ENCODE measurements at places on chromosomes 11 and 22.

DNA sequence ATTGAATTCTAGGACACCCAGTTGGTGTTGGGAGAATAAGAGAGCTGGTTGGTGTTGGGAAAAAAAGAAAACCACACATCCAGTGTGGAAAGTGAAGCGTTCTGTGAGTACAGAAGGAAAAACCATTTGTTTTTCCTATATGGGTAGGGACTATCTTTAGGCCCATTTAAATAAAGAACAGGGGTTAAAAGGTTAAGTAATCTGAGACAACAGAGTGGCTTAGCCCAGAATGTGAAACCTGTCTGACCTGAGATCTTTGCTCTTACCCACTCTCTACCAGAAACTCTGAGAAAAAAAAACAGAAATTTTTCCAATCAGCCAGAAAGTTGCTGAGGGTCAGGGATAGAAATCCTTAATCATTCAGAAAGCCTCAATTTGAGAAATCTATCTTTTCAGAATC is 59.8 kb upstream of the LRRC55 start:
- no peak for DNase-seq

DNA sequence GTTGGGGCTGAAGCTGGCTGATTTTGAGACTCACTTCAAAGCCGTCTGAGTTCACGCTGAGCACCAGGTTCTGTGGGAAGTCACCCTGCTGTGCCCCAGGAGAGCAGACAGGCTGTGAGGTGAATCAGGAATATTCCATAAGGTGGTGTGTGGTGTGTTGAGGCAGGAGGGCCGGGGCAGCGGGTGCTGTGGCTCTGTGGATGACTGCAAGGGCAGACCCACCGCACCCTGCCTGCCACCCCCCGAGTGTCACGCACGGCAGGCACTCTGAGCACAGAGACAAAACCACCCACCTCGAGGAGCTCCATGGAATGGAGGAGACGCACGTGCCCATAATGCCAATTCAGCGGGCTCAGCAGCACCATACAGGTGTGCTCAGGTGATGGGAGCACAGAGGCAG is 147.8 kb downstream of the PKNOX2 start:
- DNase-seq: no peak

DNA sequence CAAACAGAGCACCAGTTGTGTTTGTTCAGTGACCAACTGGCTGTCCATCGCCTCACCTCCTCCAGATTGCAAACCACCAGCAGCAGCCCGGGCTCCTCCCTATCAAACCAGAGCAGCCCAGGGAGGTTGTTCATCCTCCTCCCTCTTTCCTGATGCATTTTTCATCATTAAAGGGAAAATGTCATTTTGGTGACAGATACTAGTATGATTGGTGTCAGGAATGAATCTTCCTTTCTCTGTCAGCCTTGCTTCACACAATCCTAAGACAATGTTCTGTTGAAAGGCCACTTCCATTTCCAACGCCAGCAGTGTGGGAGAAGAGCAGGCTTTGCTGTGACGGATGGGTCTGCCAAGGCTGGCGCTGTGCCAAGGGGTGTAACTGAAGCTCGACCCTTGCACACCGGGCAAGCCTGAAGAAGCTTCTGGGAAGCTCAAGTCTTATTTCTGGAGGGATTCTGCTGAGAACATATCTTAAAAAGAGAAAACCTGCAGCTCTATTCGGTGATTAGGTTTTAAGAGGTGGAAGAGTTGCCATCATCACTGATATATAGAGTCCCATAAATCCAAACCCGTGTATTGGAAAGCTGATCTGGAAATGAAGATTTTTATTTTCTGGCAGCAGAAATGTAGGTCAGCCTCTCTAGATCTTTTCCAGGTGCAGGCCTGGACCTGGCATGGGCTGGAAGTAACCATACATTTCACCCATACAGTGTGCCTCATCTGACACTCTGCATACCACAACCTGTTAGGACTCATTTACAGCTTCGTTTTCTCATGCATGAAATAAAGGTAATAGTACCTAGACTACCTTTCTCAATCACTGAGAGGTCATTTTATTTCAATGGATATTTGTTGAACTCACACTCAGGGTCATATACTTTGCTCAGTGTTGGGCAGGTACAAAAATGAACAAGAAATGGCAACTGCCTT is 524.5 kb downstream of the NTM start:
- DNase-seq: no peak

GRCh38 chr11:100816823-100817222 is 129.7 kb downstream of the ARHGAP42 start:
- DNase-seq: peak; percentile 23

DNA sequence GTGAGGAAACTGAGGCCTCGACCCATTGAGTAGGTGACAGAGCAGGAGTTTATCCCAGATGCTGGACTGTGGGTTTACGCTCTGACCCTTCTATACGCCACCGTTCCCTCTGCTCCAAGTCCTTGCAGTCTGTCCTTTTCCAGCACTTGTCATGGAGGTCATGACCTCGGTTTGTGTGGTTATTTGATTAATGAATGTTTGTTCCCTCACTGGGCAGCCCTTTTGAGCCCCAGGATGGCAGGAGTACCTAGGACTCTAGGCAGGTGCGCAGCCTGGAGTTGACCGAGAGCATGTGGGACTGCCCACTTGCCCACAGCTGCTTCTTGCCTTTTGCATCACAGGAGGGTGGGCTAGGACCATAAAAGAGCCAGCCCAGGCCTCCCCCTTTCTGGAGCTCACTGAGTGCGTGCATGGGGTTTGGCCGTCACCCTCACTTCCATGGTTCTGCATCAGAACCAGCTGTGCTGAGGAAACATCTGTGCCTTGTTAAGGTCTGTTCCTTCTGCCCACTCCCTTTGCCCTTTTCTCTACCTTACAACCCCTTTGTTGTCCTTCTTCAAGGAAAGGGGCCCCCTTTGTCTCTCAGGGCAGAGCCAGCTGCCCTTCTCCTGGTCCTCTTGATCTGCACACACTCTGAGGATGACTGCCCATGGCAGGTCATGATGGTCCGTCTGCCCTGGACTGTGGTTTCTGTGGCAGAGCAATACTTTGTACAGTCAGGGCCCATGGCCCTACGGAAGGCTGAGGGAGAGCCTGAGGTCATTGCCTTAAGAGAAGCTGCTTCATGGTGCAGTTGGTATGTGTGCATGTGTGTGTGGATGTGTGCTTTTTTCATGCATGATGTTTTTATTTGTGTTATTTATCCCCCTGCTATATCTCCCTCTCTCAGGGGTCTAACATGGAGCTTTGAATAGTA is 38.2 kb downstream of the BMAL1 start:
- DNase-seq: peak; percentile 27

GRCh38 chr11:123504401-123504800 is 74.3 kb downstream of the GRAMD1B start:
- DNase-seq: no peak

DNA sequence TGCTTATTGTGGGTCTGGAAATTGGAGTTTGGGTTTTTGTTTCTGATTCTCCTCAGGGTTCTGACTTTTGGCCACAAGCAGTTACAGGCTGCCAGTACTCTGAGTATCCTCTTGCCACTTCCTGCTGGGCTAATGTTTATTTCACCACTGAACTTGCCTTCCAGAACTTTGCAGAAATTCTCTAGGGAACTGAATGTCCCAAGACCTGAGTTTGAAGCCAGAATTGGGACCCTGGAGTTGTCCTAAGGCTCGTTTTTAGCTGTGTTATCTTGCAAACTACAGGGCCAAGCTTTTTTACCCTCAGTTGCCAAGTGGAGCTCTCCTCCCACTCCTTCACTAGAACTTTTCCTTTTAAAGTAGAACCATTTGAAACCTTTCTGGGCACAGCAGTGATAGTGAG is 89.9 kb downstream of the FAT3 start:
- no peak for DNase-seq

- DNase-seq: peak; percentile 4
Observed at GRCh38 chr11:16096336-16096735, 260.0 kb downstream of the SOX6 start.

GRCh38 chr11:1308743-1309497 is 512 bp downstream of the TOLLIP start:
- peak; percentile 56 for DNase-seq

GRCh38 chr11:20363500-20364340 is at the start of gene HTATIP2:
TSS of gene HTATIP2 (plus strand) at chr11:20363714. CDS start at chr11:20364238, 524 bp downstream.
- peak; percentile 47 for DNase-seq

GRCh38 chr11:100684101-100685065 is 2.7 kb upstream of the ARHGAP42 start:
- peak; percentile 28 for DNase-seq

Measured in ELR (cell line).